ENCODE measurements at places on chromosomes 12 and 14. TPM values are rescaled to one million over a fixed set of nuclear protein-coding genes. Genes with fewer than 3 reads are reported as not detected.

The ASIC1 gene
- polyA plus RNA-seq = 5.3 TPM

GRCh38 chr14:29217813-29218450 lies 451.3 kb downstream of the FOXG1 start:
- DNase-seq = no peak

DNA sequence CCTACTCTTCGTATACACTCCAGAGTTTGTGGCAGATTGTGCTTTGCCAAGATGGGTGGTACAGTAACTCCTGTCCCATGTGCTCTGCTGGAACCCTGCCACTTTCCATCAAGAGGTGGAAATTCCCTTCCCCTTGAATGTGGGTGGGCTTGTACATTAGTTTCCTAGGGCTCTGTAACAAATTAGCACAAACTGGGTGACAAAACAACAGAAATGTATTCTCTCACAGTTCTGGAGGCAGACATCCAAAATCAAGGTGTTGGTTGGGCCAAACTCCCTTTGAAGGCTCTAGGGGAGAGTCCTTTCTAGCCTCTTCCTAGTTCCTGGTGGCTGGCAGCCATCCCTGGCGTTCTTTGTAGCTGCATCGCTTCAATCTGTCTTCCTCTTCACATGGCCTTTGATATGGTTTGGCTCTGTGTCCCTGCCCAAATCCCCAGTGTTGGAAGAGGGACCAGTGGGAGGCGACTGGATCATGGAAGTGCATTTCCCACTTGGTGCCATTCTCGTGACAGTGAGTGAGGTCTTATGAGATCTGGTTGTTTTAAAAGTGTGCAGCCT lies 117.5 kb downstream of the VRK1 start:
- no peak for DNase-seq

The TAS2R30 gene
- 0.23 TPM for polyA plus RNA-seq

The FGD4 gene
- polyA plus RNA-seq = 19.0 TPM

DNA sequence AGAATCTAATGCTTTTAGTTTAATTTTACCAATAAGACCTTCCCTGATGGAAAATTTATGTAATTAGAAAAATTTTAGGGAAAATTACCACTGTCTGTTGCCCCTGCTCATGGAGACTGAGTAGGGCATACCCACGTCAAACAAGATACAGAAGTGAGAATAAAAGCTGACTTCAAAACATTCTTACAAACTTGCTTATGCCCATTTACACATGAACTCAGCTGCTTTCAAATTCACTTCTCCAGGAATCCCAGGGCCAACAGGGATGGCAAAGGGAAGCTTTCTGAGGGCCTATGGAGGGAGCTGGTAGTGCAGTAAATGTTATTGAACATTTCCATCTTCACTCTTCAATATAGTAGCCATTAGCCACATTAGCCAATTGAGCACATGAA lies 4.8 kb upstream of the NINJ2 start:
- no peak for DNase-seq

GRCh38 chr14:104822821-104823615 lies 22.1 kb downstream of the ZBTB42 start:
- no peak for DNase-seq

- no peak for DNase-seq
Measured at GRCh38 chr12:31236998-31237637, 88.8 kb downstream of the SINHCAF start.
